SIG-M5 (cell line): ENCODE measurements at places on chromosomes 4 and X.

DNA sequence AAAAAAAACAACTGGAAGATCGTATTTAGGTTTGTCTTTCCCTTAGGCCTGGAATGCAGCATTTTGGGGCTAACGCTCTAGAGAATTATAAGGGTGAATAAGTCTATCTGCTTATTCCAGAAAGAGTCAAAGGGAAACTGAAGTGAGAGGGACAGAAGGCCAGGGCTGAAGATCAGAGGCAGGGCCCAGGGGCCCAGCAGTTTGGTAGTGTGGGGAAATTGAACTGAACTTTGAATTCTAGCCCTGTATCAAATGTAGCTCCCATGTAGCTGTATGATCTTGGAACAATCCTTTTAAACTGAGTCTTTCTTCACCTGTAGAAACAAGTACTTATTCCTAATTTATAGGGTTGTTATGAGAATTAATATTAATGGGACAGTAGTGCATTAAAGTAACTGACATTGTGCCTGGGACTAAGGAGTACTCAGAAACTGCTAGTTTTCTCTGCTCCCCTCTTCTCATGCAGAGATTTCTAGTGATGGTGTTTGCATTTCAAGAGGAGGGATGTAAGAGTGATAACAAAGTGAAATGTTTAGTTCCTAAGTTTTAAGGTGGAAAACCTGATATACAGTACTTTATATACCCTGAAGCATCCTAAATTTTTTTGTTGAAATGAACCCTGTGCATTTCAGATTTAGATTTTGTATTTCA is 30.4 kb downstream of the STOX2 start:
- no peak for DNase-seq

- DNase-seq: no peak
These were observed 11.1 kb downstream of the STARD8 start for GRCh38 chrX:68658530-68658929.

GRCh38 chrX:18065956-18066355 is 154.7 kb downstream of the BEND2 start:
- no peak for DNase-seq

- DNase-seq: no peak
These were observed 103.7 kb upstream of the SCML1 start for GRCh38 chrX:17633546-17633945.

- DNase-seq: no peak
These were observed 1.6 kb upstream of the ZC4H2 start for GRCh38 chrX:64977830-64978229.

DNA sequence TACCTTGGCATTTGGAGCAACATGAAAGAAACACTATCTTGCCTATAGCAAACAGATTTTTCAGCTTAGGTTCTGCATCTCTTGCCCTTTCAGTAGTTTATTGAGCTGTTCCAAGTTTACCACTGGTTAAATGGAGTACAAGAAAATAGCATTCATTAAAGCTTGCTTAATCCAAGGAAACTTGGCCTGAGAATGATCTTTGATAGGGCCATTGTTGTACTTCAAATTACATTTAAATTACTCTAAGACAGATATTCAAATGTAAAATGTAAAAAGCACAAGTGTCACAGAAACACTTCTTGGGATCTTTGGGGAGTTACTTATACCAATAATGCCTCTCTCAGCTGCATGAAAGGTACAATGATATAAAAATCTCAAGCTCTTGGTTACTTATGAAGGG is 609.0 kb upstream of the HTR2C start:
- DNase-seq: no peak

GRCh38 chr4:121192480-121192879 is 28.4 kb upstream of the TNIP3 start:
- DNase-seq: no peak

GRCh38 chr4:9704551-9705332 is 76.7 kb upstream of the DRD5 start:
- DNase-seq: no peak

GRCh38 chrX:23670528-23670927 is 3.2 kb downstream of the PRDX4 start:
- no peak for DNase-seq

GRCh38 chrX:47796433-47796906 is 40.2 kb upstream of the ZNF81 start:
- DNase-seq: no peak

DNA sequence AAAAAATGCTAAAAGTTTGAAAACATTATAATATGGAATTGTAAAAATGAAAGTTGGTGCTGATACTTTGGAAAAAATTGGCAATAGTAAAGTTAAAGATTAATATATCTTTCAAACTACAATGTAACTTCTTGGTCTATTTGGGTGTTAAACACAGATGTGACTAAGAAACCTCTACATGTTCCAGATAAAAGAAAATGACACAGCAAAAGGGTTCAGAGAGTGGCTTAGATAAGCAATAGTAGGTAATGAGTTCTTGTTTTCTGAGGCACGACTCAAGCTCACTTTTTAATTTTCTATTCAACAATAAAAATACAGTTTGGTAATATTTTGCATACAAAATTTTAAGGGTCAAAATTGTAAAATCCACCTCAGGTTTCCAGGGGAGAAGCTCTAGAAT is 292.7 kb downstream of the GALNTL6 start:
- no peak for DNase-seq

DNA sequence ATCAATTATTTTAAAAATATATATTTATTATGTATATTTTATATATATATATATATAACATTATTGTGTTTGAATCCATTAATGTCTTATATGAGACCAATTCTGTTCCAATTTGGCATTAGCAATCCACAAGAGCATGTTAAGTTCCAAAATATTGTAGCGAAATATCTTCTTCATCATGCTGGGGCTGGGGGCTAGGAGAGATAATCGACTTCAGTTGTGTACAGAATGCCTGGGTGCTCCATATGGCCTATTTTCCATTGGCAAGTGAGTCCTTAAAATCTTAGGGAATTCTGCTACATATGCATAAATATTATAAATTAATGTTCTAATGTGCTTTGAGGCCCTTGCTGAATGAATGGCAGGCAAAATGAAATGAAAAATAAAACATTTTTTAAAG is 117.7 kb downstream of the PCDH7 start:
- no peak for DNase-seq

DNA sequence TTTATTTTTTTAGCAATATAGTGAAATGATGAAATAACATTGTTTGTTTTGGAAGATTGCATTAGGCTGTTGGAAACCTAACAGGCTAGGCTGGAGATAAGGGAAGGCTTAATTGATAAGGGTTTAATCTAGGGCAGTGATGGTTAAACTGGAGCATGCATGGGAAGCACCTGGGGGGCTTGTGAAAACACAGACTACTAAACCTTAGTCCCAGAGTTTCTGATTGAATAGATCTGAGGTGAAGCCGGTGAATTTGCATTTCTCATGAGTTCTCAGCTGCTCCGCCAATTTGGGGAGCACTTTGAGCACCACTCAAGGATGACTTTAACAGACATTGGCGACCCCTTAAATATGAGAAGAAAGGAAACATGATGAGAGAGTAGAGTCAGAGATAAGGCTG is 11.5 kb downstream of the STK26 start:
- no peak for DNase-seq

- DNase-seq: peak; percentile 45
These were observed 2.8 kb upstream of the NELFA start for GRCh38 chr4:2011583-2011982.

- DNase-seq: no peak
These were observed 3.7 kb upstream of the HDAC8 start for GRCh38 chrX:72576141-72576894.

DNA sequence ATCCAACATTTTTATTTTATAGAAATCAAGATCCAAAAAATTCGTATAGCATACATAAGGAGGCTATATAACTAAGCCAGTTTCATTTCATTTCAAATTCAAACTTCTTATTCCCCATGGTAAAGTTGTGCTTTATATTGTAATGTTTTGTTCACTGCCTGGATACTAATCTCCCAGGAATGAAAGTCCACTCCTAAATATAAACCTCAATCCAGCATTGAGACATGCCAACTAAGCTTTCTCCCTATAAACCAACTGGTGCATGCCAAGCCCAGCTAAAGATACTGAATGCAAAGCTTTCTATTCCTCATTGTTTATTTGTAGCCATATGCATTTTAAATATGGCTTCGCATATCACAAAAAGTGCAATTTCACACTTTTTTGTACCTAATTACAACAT is 63.8 kb upstream of the INPP4B start:
- no peak for DNase-seq

GRCh38 chrX:135302269-135302873 is 6.9 kb upstream of the ETDC start:
- DNase-seq: no peak
